ENCODE measurements at places on chromosomes 7 and 10. TPM values are rescaled to one million over a fixed set of nuclear protein-coding genes. Genes with fewer than 3 reads are reported as not detected.

SEMA3D gene
- 4.0 TPM for total RNA-seq

TAS2R5 gene
- 0.43 TPM for total RNA-seq

SLC25A40 gene
- total RNA-seq = 3.9 TPM

CNNM1 gene
- under 0.01 TPM for total RNA-seq

C10orf53 gene
- total RNA-seq = not detected

SCRN1 gene
- total RNA-seq = 84.0 TPM

IDI2 gene
- not detected for total RNA-seq

GIMAP5 gene
- not detected for total RNA-seq

PDE1C gene
- 0.09 TPM for total RNA-seq

IFIT2 gene
- total RNA-seq = 9.1 TPM

CHRM2 gene
- 3.0 TPM for total RNA-seq

LRRD1 gene
- not detected for total RNA-seq

CPN1 gene
- not detected for total RNA-seq

HSPA12A gene
- 1.4 TPM for total RNA-seq

ZPBP gene
- not detected for total RNA-seq

ZNF365 gene
- total RNA-seq = 0.94 TPM

TBX20 gene
- total RNA-seq = not detected

GDF10 gene
- 152 TPM for total RNA-seq

IL6 gene
- total RNA-seq = 0.94 TPM

INSIG1 gene
- total RNA-seq = 62.3 TPM

EPC1 gene
- total RNA-seq = 21.4 TPM

GBX1 gene
- total RNA-seq = not detected

APBB1IP gene
- total RNA-seq = 1.6 TPM

RBM20 gene
- under 0.01 TPM for total RNA-seq

CPA2 gene
- total RNA-seq = not detected

FAM13C gene
- 5.7 TPM for total RNA-seq

OGDHL gene
- 0.47 TPM for total RNA-seq

GIMAP2 gene
- total RNA-seq = 0.17 TPM

Data from bronchial smooth muscle cell (primary cell).